ENCODE measurements at places on chromosomes 6 and 20.

- DNase-seq: no peak
Observed at GRCh38 chr6:33709605-33710295, 1.8 kb downstream of the UQCC2 start.

DNA sequence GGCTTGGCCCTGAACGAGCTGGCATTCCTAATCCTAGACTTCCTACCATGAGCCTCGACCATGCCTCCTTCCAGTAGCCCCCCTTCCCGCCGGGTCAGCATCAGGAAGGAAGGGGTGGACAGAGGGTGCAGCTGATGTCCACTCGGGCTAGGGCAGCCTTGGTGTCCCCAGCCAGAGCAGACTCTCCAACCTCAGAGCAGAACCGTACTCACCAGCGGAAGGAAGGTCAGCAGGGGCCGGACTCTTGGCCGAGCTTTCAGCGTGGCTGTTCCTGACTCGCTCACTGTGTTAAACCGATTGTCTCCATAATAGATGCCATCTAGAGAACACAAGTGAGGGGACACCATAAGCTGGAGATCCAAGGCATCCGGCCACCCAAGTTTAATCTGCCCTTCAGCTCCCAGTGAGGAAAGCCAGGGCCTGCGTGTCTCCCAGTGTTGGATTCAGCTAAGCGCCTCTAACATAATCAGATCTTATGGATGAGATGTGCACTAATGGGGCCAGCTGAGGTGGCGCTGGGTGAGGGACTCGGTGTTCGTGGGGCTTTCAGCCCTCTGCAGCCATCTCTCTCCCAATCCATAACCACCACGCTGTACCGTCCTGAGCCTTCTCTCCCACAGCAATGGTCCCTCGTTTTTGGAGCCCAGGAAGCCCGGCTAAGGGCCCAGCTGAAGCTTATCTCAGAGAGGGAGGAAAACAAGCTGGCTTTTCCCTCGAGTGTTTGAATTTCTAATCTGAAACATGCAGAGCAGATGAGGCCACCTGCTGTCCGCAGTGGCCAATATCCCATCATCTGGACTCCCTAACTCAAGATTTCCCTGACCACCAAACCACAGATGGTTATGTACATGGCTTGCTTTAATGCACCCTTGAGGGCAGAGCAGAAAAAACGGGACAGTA lies 13.7 kb downstream of the C6orf132 start:
- no peak for DNase-seq

DNA sequence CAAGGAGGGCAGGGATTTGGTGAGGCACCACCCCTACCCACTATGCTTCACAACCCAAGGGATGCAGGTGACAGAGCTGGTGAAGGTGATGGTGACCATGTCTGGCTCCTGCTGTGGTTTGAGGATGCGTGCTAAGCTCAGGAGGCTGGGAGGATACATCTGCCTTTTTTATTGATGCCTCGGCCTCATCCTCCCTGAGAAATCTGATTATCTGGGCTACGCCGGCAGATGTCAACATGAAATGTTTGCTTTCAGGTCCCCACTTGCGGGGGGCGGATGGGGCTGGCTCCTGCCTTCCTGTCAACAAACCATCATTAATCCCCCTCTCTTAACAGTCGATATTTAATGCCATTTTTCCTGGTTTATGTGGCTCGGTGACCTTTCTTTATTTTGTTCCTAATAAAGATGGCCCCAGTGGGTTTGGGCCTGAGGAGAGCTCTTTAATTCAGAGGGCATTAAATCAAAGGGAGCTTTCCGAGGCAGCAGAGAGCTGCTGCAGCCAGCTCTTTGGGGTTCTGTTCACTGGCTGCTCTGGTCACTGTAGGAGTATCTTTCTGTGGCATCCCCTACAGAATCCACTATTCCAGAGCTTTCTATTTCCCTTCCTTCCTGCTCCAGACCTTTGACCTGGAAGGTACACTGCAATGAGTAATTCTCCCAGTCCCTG lies 33.5 kb upstream of the LRFN2 start:
- DNase-seq: no peak

- peak; percentile 58 for DNase-seq
Observed at GRCh38 chr6:81565071-81565470, 187.4 kb downstream of the TENT5A start.

DNA sequence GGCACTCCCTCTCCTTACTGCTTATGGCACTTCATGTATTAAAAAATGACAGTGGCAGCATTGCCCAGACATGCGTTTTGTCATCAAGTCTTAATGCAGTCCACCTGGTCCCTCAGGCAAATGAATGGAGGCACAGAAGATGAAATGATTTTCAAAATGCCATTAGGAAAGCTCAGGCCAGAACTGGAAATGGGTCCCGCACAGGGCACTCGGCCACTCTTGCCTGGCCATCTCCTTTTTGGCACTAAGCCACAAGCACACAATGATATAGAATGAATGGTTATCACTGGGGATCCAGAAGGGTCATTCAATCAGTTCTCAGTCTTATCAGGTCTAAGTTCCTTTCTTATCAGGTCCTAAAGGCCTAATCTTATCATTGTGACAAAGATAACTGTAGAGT lies 15.6 kb downstream of the MAS1 start:
- no peak for DNase-seq

GRCh38 chr20:38343311-38344106 lies 2.8 kb upstream of the LBP start:
- DNase-seq: peak; percentile 69

- DNase-seq: no peak
Observed at GRCh38 chr20:62269871-62270270, 31.6 kb downstream of the OSBPL2 start.

DNA sequence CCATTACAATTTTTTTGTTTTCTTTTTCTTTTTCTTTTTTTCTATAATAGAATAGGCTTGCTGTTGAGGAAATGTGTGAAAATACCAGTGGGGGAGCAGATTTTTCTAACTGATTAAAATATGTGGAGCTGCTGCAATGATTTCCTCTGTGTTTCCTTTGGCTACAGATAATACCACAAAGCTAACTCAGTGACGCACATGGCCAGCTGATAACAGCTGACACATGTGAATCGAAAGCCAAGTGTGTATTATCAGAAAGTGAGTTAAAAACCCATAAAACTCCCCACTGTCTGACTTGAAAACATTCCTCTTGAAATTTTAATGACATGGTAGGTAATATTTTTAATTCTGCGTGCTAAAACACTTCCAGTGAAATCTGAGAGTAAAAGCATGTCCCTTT lies 70.8 kb upstream of the AHI1 start:
- peak; percentile 79 for DNase-seq

DNA sequence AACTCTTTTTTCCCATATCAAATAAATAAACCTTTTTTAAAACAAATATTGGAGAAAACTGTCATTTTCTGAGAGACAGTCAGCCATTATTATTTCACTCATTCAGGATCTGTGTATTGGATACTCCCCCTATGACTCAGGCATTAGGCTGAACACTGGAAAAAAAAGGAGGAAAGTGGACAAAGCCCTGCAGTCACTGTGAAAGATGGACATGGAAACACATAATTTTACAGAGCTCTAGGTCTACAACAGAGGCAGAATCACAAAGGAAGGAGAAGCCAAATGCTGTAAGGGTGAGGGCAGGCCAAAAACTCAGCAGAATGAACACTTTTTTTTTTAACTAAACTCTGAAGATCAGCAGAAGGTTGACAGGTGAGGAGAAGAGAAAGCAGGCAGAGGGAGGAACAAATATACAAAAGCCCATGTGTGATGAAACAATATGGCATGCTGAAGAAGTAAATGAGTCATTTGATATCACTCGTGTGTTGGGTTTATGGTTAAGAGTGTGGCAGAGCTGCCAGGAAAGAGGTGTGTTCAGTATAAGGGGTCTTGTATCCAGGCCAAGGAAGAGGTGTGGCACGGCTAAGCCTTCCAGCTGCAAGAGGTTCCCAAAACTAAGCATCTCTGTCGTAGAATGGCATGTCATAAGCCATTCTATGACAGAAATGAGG lies 39.1 kb downstream of the EPB41L2 start:
- DNase-seq: peak; percentile 71

DNA sequence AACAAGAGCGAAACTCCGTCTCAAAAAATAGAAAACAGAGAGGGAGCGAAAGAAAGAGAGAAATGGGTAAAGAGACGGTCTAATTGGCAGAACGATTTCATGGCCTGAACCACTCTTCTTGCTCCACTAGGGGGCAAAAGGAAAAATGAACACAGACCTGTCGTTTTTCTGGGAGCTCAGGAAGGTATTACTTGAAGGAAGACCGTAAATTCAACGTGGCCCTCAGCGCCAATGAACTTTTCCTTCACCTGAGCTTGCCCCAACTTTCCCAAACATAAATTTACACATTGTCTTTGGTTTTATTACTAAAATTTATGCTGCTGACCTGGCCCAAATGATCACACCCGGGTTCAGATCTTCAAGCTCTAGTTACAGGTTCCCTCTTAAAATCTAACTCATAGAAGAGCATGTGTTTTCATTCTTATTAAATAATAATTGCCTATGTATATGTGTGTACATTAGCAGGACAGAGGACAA lies 67.3 kb downstream of the ATP9A start:
- DNase-seq: peak; percentile 47

GRCh38 chr20:4881006-4881730 lies 120.1 kb downstream of the SLC23A2 start:
- no peak for DNase-seq

- DNase-seq: peak; percentile 45
Observed at GRCh38 chr6:40845553-40845952, 193.5 kb downstream of the UNC5CL start.

- DNase-seq: peak; percentile 4
Observed at GRCh38 chr6:104404377-104404776, 455.3 kb downstream of the HACE1 start.

- DNase-seq: no peak
Observed at GRCh38 chr20:20363799-20364592, 3.9 kb upstream of the INSM1 start.

DNA sequence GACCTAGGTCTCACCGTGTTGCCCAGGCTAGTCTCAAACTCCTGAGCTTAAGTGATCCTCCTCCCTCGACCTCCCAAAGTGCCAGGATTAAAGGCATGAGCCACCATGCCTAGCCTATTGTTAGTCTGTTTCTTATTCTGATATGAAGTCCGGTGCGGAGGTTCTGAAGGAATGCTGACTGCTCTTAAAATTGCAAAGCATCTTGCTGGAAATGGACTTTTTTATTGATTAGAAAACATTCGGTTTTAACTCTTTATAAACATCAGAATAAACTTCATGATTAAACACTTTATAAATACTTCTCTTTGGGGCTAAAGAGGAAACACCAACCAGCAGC lies 3.2 kb downstream of the TNFAIP3 start:
- DNase-seq: no peak

DNA sequence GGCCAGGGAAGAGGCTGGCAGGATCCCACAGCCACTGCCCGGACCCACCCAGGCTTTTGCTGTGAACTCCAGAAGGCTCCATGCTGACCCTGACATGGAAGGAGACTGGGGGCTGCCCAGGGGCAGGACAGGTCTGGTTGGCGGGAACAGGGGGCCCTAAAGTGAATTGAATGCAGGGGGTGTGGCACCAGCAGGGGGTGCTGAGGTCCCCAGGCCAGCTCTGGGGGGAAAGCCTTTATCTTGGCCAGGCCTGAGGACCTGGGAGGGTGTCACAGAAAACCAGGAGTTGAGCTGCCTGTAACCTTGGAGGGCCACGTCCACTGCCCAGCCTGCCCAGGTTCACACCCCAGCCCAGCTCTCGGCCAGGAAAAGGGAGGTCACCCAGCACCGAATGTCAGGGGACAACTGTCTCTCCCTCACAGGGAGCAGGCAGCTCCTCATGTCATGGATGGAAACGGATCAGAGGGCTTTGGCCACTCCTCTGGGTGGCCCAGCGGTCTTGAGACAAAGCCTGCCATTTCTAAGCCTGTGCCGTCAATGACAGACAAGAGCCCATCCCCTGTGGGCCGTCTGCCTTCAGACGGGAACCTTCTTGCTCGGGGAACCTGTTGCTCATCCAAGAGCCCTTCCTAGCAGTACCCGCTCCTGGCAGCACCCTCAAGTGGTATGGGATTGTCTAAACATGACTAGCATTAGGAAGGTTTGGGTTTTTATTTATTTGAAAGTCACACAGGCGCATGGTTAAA lies 2.9 kb upstream of the YTHDF1 start:
- no peak for DNase-seq

- DNase-seq: no peak
Observed at GRCh38 chr6:142341855-142342330, 40.1 kb downstream of the ADGRG6 start.

DNA sequence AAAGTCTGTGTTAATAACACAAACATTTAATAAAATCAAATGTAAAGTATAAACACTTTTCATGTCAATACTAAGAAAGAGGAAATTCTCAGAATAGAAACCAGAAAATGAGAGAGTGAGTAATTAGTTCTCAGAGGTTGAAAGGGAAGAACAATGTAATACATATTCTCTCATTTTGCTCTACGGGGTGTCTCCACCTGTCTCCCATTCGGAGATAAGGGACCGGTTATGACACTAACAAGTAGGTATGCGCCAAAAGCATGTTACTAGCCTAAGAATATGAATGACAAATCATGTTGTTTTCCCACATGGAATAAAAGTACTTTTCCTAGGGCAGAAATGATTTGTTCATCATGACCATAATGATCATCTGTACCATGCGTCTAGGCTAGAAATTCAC lies 35.6 kb upstream of the PRELID3B start:
- DNase-seq: no peak

GRCh38 chr20:57630061-57630460 lies 9.8 kb upstream of the ZBP1 start:
- no peak for DNase-seq

GRCh38 chr6:158500016-158500735 lies 59.7 kb upstream of the TMEM181 start:
- peak; percentile 61 for DNase-seq

GRCh38 chr6:148513145-148514071 lies 170.8 kb downstream of the SASH1 start:
- peak; percentile 78 for DNase-seq

GRCh38 chr6:70304616-70305015 lies 1.7 kb upstream of the COL9A1 start:
- no peak for DNase-seq

- DNase-seq: no peak
Observed at GRCh38 chr6:56278171-56278591, 30.8 kb upstream of the COL21A1 start.

- DNase-seq: no peak
Observed at GRCh38 chr6:147467886-147468285, 40.6 kb upstream of the SAMD5 start.

DNA sequence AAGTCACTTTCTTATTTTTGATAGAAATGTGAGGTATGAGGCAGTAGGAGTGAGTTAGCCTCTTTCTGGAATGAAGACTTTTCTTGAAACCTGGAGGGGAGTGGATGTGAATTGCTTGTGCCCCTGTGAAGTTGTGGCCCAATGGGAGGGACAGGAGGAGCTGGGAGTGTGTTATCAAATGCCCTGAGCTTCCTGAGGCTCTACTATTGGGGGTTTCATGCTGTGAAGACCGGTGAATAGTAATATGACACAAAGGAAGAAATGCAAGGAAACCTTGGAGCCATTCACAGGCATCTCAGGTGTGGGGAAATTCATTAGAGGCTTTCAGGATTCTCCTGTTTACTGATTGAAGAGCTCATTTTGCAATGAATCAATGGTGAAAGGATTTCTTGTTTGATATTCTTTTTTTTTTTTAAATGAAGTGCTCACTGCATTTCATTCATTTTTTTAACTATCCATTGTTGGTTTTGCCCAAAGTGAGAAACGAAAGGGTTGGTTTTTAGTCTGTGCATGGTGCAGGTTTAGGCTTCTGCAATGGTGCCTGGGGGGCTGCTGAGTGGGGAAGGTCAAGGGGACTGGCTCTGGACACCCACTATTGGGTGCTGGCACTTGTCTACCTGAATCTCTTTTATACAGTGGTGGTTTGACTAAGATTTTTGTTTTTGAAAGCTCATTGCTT lies 8.2 kb downstream of the RNF144B start:
- DNase-seq: no peak

Measured in EL (cell line).